ENCODE measurements at places on chromosomes 13 and 19.

GRCh38 chr13:32645854-32646253 lies 59.6 kb downstream of the PDS5B start:
- no peak for DNase-seq

GRCh38 chr13:32415019-32415418 lies 12.9 kb downstream of the N4BP2L1 start:
- no peak for DNase-seq

- DNase-seq = no peak
These were observed 39.6 kb downstream of the CHST8 start for GRCh38 chr19:33661336-33661735.

GRCh38 chr13:45132369-45133064 lies 12.2 kb downstream of the GTF2F2 start:
- DNase-seq = no peak

DNA sequence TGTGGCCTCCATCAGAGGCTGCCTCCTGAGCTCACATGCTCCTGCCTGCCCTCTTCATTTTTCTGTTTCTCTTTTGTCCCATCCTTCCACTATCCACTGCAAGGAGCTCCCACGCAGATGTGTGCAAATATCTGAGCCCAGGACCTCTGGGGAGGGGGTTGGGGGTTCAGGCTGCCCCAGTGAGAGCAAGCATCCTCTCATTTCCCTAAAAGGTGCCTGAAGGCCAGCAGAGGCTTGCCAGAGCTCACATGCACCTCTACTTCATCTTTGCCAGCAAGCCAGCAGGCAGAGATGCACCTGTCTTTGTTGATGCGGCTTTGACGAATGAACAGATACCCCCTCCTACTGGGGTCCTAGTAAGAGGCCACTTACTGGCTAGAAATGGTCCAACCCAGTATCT lies 128.8 kb downstream of the FGF9 start:
- no peak for DNase-seq

- DNase-seq = no peak
These were observed 16.5 kb upstream of the CACTIN start for GRCh38 chr19:3642987-3643673.

DNA sequence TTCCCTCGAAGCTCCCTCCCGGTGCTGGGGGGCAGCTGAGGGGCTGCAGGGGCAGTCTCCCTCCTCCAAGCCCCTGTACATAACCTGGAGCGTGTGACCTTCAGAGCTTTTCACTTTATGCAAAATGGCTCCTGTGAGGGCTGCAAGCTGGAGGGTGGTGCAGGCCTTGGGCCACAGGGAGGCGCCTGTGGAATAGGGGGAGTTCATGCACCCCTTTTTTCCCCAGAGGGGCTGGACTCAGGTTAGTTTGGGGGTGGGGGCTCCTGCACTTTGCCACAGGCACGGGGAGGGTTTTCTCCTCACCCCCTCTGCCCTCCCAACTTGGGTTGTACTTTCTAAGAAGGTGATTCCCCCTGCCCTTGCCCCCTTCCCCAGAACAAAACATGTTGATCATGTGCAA lies 6.6 kb upstream of the PRR19 start:
- DNase-seq = no peak

GRCh38 chr13:87878706-87879105 lies 207.5 kb downstream of the SLITRK5 start:
- DNase-seq = no peak

DNA sequence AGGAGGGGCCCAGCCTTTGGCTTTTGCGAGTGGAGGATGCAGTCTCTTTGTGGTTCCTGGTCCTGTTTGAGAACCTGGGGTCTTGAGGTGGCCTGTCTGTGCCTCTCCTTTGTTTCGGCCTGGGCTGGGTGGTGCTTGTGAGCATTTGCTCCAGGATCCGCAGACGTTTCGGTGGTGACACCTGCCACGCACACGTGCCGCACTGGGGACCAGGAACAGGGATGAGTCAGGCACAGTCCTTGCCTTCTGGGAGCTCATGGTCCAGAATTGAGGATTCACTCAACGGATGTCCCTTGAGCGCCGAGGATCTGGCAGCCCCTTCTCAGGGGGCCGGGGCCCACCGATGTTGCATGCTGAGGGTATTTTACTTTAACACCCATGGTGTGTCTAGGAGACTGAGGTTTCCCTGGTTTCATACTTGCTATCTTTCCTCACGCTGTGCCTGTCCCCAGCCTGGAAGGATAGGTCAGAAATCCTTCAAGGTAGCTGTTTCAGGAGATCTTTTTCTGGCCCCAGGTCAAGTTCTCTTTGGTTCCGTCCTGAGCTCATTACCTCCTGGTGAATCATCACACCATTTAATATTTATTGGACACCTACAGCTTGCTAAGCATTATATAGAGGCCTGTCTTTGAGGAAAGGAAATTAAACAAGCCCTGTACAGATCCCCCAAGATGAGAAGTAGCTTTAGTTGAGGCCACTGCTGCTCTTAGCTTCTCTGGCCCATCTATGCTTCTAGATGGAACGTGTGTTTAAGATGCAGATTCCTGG lies 5.1 kb downstream of the HDGFL2 start:
- no peak for DNase-seq

DNA sequence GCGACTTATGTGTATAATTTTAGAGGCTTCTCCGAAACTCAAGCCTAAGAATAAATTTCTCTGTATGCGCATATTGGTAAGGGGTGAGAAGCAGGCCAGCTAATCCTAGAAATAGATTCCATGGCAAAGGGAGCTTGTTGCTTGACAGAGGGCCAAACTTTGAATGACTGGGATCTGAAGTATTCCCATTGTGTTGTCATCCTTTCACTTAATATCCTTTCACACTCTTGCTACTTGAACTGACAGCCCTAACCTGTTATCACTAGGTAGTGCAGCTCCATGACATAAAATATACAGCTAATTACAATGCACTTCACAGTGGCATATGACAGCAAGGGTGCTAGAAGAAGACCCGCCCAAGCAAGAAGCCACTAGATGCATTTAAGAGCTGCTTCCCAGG lies 309.8 kb downstream of the OXGR1 start:
- no peak for DNase-seq

GRCh38 chr19:44438441-44438840 lies 9.8 kb downstream of the ZNF229 start:
- DNase-seq = no peak

- DNase-seq = no peak
These were observed 4.0 kb downstream of the PDS5B start for GRCh38 chr13:32590266-32590665.

DNA sequence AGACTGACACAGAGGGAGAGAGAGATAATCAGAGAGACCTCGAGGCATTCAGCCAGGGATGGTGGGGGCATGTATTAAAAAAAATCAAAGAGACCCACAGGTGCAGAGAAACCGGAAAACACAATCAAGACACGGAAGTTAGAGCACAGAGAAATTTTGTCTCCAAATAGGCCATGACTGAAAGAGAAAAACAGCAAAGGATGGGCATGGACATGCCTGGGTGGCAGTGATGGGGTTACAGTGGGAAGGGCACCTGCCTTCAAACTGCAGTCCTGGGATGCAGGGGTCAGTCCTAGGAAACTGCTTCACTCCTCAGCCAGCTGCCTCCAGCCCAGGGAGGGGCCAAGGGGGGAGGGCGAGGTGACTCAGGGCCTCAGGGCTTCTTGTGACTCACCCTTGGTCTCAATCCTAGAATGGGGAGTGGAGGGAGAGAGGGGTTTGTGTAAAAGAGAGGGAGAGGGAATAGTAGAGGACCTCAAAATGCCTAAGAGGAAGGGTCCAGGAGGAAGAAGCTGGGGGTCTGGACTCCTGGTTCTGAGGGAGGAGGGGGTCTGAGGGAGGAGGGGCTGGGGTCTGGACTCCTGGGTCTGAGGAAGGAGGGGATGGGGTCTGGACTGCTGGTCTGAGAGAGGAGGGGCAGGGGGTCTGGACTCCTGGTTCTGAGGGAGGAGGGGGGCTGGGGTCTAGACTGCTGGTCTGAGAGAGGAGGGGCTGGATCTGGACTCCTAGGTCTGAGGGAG lies 3.6 kb upstream of the KCNN4 start:
- DNase-seq = no peak

GRCh38 chr19:35421362-35421761 lies 26.7 kb upstream of the FFAR2 start:
- DNase-seq = no peak

GRCh38 chr13:67023130-67023876 lies 206.8 kb downstream of the PCDH9 start:
- DNase-seq = no peak

DNA sequence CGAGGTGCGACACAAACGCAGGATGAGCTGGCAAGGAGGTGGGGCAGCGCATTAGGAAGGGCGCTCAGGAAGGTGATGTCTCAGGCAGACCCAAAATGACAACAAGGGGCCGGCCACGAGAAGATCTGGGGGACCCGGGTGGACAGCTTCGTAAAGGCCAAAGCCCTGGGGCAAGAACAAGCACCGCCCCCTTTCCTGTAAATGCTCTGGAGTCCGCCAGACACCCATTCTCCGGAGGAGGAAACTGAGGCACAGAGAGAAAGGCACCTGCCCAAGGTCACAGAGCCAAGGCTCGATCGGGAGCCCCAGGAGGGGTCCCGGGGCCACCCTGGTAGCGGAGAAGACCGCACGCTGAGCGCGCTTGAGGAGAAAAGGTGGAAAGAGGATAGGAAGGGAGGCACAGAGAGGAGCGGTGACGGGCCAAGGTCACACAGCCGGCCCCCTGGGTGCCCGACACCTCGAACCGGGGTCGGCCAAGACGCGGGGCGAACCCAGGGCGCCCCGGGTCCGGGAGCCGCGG lies 571 bp downstream of the SAFB2 start:
- DNase-seq = no peak

GRCh38 chr13:42859760-42860159 lies 78.4 kb downstream of the FAM216B start:
- no peak for DNase-seq

DNA sequence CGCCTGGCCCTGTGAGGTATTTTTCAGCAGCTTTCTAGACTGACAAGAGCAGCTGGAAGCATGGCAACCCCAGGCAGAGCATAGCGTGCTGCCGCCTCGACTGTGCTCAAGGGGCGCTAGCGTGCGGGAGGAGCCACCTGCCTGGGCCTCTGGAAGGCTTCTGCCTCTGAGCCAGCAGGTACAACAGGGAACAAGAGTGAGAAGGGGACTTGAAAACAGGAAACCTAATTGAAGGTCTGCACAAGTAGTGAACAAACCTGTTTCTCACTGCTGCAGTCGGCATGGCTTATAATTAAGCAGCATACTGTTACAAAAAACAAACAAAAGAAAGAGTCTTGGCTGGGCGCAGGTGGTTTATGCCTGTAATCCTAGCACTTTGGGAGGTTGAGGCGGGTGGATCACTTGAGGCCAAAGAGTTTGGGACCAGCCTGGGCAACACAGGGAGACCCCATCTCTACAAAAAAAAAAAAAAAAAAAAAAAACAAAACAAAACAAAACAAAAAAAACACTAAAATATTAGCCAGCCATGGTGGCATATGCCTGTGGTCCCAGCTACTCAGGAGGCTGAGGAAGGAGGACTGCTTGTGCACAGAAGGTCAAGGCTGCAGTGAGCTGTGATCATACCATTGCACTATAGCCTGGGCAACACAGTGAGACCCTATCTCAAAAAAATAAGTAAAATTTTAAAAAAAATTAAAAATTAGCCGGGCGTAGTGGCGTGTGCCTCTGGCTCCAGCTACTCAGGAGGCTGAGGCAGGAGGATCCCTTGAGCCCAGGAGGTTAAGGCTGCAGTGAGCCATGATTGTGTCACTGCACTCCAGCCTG lies 12.6 kb upstream of the GARRE1 start:
- DNase-seq = peak; percentile 96

- no peak for DNase-seq
These were observed 1.3 kb downstream of the ZNF134 start for GRCh38 chr19:57615346-57615745.

- no peak for DNase-seq
These were observed 603.7 kb upstream of the GPC6 start for GRCh38 chr13:92622905-92623304.

DNA sequence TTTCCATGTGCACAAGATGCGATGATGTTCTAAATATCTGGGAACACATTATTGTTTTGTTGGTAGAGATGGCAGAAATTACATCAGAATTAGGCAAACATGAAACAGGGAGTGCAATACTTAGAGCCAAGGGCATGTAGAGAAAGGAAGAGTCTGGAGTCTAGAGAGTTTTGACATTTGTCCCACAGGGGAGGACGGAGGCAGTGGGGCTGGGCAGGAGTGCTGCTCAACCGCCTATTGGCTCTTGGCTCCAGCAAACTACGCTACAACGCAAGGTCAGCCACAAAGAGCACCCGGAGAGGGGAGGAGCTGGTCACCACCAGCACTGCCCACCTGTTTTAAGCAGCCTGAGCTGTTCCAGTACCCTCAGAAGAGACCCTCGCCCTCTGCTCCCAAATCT lies 108.3 kb downstream of the ABCC4 start:
- no peak for DNase-seq

GRCh38 chr19:40594657-40595091 lies 6.5 kb upstream of the LTBP4 start:
- no peak for DNase-seq

DNA sequence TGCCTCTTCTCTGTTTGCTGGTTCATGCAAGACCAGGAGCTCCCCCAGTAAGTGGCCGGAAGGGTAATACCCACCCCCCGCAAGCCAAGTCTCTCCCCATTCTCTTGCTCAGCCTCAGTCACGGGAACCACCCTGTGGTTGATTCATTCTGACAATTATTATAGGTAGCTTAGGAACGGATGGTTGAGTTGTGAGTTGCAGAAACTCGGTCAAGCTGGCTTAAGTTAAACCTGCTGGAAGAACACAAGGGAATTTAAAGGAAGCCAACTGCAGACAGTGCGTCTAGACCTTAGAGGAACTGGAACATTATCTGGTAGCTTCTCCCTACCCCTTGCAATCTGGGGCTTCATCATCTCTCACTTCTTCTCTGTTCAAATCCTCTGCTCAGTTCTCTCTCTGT lies 8.9 kb downstream of the FPR1 start:
- DNase-seq = no peak

- DNase-seq = no peak
These were observed 173.5 kb upstream of the LSM14A start for GRCh38 chr19:33998739-33999345.

- no peak for DNase-seq
These were observed 205.5 kb downstream of the DCLK1 start for GRCh38 chr13:35925669-35926068.

DNA sequence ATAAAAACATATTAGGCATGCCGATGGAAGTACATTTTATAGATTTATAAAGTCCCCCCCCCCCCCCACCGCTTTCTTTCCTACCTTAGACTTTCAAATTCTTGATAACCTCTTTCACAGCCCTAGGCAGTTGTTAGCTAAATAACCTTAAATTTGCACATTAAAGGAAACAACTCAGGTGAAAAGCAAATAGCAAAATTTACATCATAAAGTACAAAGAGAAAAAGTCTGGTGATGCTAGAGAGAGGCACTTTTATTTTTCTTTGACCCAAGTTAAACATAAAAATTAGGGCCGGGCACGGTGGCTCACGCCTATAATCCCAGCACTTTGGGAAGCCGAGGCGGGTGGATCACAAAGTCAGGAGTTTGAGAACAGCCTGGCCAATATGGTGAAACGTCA lies 15.0 kb upstream of the UBAC2 start:
- no peak for DNase-seq

GRCh38 chr19:52451241-52451640 lies 2.1 kb upstream of the ZNF578 start:
- no peak for DNase-seq

- DNase-seq = no peak
These were observed 5.1 kb downstream of the CD37 start for GRCh38 chr19:49340069-49340864.
